ENCODE measurements at places on chromosomes 3 and 15.
A peak's percentile ranks its signal among the peaks of the same experiment; 100 is the strongest.

GRCh38 chr3:188157407-188157806 is 3.5 kb downstream of the LPP start:
- no peaks in the 10 kb centered on the region for H3K27me3 ChIP-seq
- H3K4me1 ChIP-seq: peaks cover 61% of the 10 kb centered on the region
- no peak overlapping the region for H3K4me3 ChIP-seq
- no peaks in the 10 kb centered on the region for H3K36me3 ChIP-seq
- DNase-seq: no peak
- peak overlapping the region; percentile 39 for H3K27ac ChIP-seq

DNA sequence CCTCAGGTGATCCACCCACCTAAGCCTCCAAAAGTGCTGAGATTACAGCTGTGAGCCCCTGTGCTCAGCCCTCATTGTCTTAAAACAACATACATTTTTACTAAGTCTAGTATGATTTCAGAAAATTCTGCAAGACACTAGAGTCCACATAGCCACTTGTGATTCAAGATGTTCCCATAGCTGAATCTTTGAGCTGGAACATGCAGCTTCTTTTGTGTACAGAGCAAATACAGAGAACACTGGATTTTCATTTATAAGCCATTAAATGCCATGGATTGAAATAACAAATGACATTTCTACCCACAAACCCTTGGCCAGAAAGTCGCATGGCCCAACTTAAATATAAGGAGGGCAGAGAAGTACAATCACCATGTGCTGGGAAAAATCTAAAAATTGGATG is 1489.2 kb upstream of the GBE1 start:
- no peaks in the 10 kb centered on the region for H3K4me1 ChIP-seq
- no peaks in the 10 kb centered on the region for H3K27me3 ChIP-seq
- H3K4me3 ChIP-seq: no peak overlapping the region
- no peak for DNase-seq
- no peaks in the 10 kb centered on the region for H3K36me3 ChIP-seq

DNA sequence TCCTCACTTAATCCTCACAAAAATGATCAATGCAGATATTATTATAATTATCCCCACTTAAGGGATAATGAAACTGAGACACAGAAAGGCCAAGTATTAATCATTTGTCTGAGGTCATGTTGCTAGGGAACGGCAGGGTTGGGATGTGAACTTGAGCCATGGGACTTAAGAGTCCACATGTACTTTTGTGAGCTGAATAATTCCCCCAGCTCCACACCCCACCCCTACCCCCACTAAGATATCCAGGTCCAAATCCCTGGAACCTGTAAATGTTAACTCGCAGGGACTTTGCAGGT is 290.5 kb upstream of the GADL1 start:
- H3K36me3 ChIP-seq: no peaks in the 10 kb centered on the region
- no peaks in the 10 kb centered on the region for H3K27me3 ChIP-seq
- no peaks in the 10 kb centered on the region for H3K4me1 ChIP-seq
- H3K4me3 ChIP-seq: no peak overlapping the region

DNA sequence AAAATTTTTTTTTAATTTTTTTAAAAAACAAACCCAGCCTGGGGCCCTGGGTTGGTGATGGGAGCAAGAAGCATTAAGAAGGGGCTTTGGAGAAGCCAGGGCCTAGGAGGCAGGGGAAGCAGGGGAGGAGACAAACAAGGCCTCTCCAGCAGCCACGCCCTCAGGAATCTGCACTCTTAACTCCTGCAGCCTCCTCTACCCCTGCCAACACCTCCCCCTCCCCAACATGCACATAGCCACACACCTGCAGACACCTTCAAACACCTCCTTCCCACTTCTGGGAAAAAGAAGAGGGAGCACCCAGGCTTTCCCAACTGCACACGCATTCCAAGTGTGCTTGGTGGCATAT is 2.7 kb upstream of the DCAF1 start:
- no peaks in the 10 kb centered on the region for H3K36me3 ChIP-seq
- peaks cover 34% of the 10 kb centered on the region for H3K4me1 ChIP-seq
- H3K4me3 ChIP-seq: no peak overlapping the region
- no peak overlapping the region for H3K27ac ChIP-seq
- H3K27me3 ChIP-seq: no peaks in the 10 kb centered on the region

DNA sequence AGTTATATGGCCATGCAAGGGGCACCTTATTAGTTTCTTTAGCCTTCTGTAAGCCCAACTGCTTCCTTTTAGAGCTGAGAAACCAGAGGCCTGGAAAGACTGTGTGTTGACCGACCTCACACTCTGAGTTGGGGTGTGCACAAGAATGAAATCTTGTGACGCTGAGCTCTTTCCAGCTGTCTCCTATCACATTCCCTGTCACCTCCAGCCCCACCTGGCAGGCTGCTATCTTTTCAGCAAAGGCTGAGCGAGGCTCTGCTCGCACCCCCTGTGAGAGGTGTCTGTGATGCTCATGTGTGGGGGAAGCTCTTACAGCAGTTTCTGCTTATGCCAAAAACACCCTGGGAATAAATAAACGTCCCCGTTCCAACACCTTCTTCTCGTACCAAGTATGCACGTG is 27.0 kb upstream of the LPP start:
- no peak overlapping the region for H3K4me3 ChIP-seq
- no peak overlapping the region for H3K27ac ChIP-seq
- no peaks in the 10 kb centered on the region for H3K27me3 ChIP-seq
- no peaks in the 10 kb centered on the region for H3K4me1 ChIP-seq

- no peaks in the 10 kb centered on the region for H3K36me3 ChIP-seq
- DNase-seq: no peak
- H3K4me3 ChIP-seq: no peak overlapping the region
- H3K4me1 ChIP-seq: no peaks in the 10 kb centered on the region
- peaks cover 2% of the 10 kb centered on the region for H3K27me3 ChIP-seq
Observed at GRCh38 chr15:92650256-92650655, 5.3 kb downstream of the FAM174B start.

DNA sequence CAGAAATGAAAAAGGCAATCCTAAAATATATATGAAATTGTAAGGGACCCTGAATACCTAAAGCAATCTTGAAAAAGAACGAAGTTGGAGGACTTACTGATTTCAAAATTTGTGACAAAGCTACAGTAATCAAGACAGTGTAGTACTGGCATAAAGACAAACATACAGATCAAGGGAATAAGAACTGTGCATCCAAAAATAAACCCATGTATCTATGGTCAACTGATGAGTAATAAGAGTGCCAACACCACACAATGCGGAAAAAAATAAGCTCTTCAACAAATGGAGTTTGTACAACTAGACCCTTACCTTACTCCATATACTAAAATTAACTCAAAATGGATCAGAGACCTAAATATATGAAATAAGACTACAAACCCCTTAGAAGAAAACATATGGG is 29.6 kb downstream of the GSK3B start:
- no peak overlapping the region for H3K27ac ChIP-seq
- H3K4me3 ChIP-seq: no peak overlapping the region
- no peaks in the 10 kb centered on the region for H3K27me3 ChIP-seq
- no peaks in the 10 kb centered on the region for H3K4me1 ChIP-seq

GRCh38 chr3:77795013-77795412 is 755.1 kb downstream of the ROBO2 start:
- H3K4me1 ChIP-seq: no peaks in the 10 kb centered on the region
- H3K27ac ChIP-seq: no peak overlapping the region
- no peaks in the 10 kb centered on the region for H3K27me3 ChIP-seq
- no peaks in the 10 kb centered on the region for H3K36me3 ChIP-seq

- H3K27ac ChIP-seq: no peak overlapping the region
- H3K4me1 ChIP-seq: no peaks in the 10 kb centered on the region
- H3K27me3 ChIP-seq: peaks cover 9% of the 10 kb centered on the region
- no peak overlapping the region for H3K4me3 ChIP-seq
- H3K36me3 ChIP-seq: no peaks in the 10 kb centered on the region
Observed at GRCh38 chr15:69118089-69118488, 42.3 kb upstream of the GLCE start.

- no peaks in the 10 kb centered on the region for H3K4me1 ChIP-seq
- no peaks in the 10 kb centered on the region for H3K27me3 ChIP-seq
- DNase-seq: no peak
- H3K27ac ChIP-seq: no peak overlapping the region
- no peaks in the 10 kb centered on the region for H3K36me3 ChIP-seq
Observed at GRCh38 chr3:11944052-11944673, 60.0 kb upstream of the SYN2 start.

DNA sequence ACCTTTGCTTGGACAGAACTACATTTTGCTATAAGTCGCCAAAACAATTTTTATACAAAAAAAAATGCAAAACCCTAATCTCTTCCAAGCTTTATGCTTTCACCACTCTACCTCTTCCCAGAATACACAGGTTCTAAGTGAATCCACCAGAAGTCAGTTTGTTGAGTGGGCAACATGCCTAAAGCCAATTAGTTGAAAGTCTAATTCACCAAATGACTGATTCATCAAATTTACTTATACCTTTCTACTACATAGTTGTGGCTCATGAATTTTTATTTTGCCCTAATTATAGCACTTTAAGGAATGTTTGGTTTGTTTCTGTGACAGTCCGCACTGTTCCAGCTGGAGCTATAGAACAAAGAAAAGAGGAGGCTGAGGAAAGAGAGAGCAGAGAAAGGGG is 265.9 kb upstream of the TGFBR2 start:
- no peak for DNase-seq
- no peaks in the 10 kb centered on the region for H3K27me3 ChIP-seq
- H3K4me1 ChIP-seq: no peaks in the 10 kb centered on the region
- H3K27ac ChIP-seq: no peak overlapping the region
- no peak overlapping the region for H3K4me3 ChIP-seq
- no peaks in the 10 kb centered on the region for H3K36me3 ChIP-seq

DNA sequence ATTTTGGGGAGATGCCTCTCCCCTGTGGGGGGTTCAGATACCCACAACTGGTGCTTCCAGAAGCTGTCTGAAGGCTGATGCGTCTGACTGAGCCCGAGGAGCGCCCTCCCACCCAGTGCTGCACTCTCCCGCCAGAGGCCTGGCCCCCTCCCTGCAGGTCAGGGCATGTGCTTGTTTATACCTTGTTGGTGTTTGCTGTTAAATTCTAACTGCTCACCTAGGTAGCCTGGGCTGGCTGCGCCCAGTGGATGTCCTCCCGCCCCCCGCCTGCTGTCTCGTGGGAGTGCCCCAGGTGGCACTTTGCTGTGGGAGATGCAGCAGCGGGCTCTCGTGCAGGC is 12.9 kb downstream of the KLF13 start:
- H3K27me3 ChIP-seq: no peaks in the 10 kb centered on the region
- H3K4me1 ChIP-seq: peaks cover 24% of the 10 kb centered on the region
- H3K4me3 ChIP-seq: no peak overlapping the region
- DNase-seq: no peak
- no peak overlapping the region for H3K27ac ChIP-seq

GRCh38 chr15:66703540-66703941 is 1.5 kb downstream of the SMAD6 start:
- H3K36me3 ChIP-seq: peaks cover 6% of the 10 kb centered on the region
- H3K27ac ChIP-seq: peak overlapping the region; percentile 71
- H3K4me1 ChIP-seq: peaks cover 56% of the 10 kb centered on the region
- peaks cover 29% of the 10 kb centered on the region for H3K27me3 ChIP-seq
- H3K4me3 ChIP-seq: peak overlapping the region; percentile 75
- peak; percentile 25 for DNase-seq

DNA sequence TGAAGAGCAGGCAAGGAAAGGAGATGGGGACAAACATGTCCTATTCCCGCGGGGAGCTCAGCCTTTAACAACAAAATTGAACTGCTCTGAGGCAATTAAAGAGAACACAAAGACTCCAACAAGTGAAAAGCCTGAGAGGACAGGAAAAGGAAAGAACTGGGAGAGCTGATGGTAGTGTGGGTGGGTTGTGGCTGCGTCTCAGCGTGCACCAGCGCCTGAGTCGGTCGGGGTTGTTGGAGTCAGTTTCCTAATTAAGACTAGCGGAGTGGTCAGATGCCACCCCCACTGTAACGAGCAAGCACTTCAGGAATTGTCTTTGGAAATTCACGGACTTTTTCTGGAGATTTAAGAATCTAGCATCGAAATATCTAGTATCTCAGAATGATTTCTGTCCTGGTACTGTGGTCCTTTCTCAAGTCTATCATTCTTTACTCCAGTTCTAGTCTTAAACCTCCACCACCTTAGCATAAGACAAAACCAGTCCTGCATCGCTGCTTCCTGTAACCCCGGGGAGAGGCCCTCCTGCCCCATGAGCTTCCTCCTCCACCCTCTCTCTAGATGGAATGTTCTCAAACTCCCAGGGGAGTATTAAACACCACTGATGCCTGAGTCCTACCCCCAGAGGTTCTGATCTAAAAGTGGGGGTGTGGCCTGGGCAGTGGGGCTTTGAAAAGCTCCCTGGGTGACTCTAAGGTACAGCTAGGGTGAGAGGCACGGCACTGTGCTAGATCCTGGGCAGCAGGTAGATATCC is 104.0 kb downstream of the CYP19A1 start:
- peaks cover 6% of the 10 kb centered on the region for H3K27me3 ChIP-seq
- no peak for DNase-seq
- no peaks in the 10 kb centered on the region for H3K4me1 ChIP-seq
- H3K27ac ChIP-seq: no peak overlapping the region
- no peak overlapping the region for H3K4me3 ChIP-seq
- no peaks in the 10 kb centered on the region for H3K36me3 ChIP-seq

DNA sequence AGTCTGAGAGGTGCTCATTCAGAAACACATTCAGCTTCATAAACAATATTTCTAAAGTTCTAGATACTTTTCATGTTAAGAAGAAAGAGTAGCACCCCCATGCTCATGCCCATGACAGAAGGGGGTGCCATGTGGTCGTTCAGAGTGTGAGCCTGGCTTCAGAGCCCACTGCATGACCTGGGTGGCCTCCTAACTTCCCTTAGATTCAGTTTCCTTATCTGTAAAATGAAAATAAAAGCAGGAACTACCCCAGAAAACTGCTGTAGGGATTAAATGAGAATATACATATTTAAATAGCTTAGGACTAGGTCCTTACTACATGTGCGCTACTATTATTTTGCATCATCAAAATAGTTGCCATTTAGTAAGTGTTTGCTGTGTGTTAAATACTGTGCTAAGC is 69.2 kb downstream of the ABHD5 start:
- H3K27ac ChIP-seq: no peak overlapping the region
- H3K27me3 ChIP-seq: peaks cover 20% of the 10 kb centered on the region
- DNase-seq: no peak

GRCh38 chr3:113606539-113607218 is 74.3 kb downstream of the SIDT1 start:
- no peaks in the 10 kb centered on the region for H3K27me3 ChIP-seq
- peak; percentile 86 for DNase-seq
- H3K27ac ChIP-seq: peak overlapping the region; percentile 72

DNA sequence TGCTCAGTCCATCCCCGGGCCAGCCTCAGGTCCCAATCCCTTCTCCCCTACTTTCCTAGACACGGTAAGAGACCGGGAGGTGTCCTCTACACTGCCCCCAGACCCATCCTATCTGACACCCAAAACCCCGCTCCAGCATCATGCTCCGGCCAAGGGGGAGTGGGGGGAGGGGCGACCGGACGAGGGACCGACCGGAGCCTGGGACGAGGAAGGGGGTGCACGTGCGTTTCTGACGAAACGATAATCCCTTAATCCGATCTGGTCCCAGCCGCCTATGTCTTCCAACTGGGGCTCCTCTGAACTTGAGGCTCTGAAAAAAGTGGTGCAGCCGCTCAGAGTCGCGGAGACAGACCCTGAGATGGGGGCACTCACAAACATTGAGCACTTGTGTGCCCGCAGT is 494 bp downstream of the CPLX3 start:
- no peak for DNase-seq
- H3K4me3 ChIP-seq: no peak overlapping the region
- H3K27ac ChIP-seq: no peak overlapping the region
- peaks cover 3% of the 10 kb centered on the region for H3K4me1 ChIP-seq
- H3K27me3 ChIP-seq: no peaks in the 10 kb centered on the region
- H3K36me3 ChIP-seq: no peaks in the 10 kb centered on the region

- H3K27ac ChIP-seq: no peak overlapping the region
- H3K27me3 ChIP-seq: no peaks in the 10 kb centered on the region
- no peak overlapping the region for H3K4me3 ChIP-seq
- no peaks in the 10 kb centered on the region for H3K36me3 ChIP-seq
- no peaks in the 10 kb centered on the region for H3K4me1 ChIP-seq
Observed at GRCh38 chr15:49823987-49824774, 203.3 kb downstream of the DTWD1 start.
